ENCODE measurements at places on chromosomes 16 and 17.

- no peak for DNase-seq
Observed at GRCh38 chr17:38588788-38589174, 17.0 kb downstream of the SRCIN1 start.

GRCh38 chr17:21228111-21228510 is 14.2 kb upstream of the TMEM11 start:
- DNase-seq: no peak

DNA sequence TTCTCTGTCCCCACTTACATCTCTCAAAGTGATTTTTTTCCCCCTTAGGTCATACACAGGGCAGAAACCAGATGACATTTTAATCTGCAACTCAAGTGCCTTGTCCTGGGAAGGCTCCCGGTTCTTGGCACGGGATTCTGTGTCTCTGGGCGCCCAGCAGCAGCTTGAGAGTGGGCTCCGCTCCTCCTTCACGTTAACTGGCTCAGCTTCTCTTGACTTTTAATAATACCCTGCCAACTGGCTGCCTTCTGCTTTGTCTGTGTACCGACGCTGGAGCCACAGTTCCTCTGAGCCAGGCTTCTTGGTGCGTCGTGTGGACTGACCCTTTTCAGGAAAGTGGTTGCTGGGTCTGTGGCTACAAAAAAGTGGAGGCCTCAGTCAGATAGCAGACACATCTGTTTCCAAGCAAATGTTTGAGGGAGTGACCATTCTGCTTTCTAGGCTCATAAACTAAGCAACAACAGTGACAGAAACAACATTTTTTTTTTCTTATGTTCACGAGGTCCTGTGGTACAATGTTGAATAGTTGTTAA is 64.9 kb downstream of the IRF8 start:
- peak; percentile 54 for DNase-seq

GRCh38 chr17:40803617-40804082 is 3.9 kb upstream of the KRT28 start:
- peak; percentile 78 for DNase-seq

GRCh38 chr16:529012-529575 is 1.6 kb downstream of the CAPN15 start:
- no peak for DNase-seq

Measured in heart left ventricle (tissue), 16 donors.